Stimulated activated CD4-positive, alpha-beta T cell treated with anti-CD3 and anti-CD28 coated beads, Interleukin-1b, Interleukin-23, amount 100 ng/mL, for 1 hour (primary cell): ENCODE measurements at places on chromosomes 12 and 14.

- no peak for DNase-seq
Observed at GRCh38 chr12:58927120-58927519, 6.8 kb upstream of the LRIG3 start.

GRCh38 chr14:71321574-71322315, 414.5 kb downstream of the PCNX1 start:
- no peak for DNase-seq

- no peak for DNase-seq
Observed at GRCh38 chr12:52147367-52147963, 44.3 kb downstream of the KRT80 start.

DNA sequence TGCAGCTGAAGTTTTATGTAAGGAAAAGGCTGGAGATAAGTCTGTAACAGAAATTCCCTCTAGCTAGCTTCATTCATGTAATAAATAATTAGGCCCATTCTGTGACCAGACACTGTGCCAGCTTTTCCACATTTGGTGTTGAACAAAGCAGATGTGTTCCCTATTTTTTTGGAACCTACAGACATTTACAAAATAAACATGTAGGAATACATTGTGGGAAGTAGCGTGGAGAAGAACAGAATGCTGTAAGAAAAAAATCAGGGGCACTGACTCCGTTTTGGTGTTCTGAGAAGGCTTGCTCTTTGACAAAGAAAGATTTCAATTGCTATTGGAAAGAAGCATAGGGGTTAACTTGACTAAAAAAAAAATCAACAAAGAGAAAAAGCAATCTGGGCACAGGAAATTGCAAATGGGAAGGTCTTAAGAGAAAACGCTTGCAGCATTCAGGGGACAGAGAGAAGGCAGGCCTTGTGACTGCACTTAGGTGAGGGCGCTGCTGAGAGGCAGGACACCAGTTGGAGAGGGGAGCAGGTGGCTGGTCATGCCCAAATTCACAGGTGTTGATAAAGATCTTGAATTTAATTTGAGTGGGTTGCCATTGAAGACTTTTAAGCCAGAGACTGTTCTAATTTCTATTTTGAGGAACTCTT, 4.0 kb downstream of the FAR2 start:
- DNase-seq = no peak

DNA sequence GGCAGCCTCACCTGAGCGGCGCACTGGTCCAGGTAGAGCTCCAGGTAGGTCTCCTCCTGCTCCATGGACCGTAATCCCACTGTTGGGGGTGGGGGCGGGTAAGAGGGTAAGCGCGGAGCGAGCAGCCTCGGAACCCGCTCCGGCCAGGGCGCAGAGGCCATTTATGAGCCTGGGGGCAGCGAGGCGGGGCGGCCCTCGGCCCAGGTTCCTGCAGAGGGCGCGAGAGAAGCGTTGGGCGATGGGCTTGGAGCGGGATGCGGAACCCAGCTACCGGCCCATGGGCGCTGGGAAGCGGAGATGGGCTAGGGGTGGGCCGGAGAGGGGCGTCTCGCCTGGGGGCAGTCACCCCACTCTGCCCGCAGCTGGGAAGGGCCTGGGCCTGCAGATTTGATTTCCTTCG, at the start of gene TBPL2:
Gene TBPL2, minus strand, starts transcription at position 232 of the 400 bp plus-strand sequence. Its CDS starts 167 bp downstream, at position 65.
- no peak for DNase-seq

- DNase-seq = no peak
Observed at GRCh38 chr14:51562816-51563215, 88.9 kb upstream of the FRMD6 start.

DNA sequence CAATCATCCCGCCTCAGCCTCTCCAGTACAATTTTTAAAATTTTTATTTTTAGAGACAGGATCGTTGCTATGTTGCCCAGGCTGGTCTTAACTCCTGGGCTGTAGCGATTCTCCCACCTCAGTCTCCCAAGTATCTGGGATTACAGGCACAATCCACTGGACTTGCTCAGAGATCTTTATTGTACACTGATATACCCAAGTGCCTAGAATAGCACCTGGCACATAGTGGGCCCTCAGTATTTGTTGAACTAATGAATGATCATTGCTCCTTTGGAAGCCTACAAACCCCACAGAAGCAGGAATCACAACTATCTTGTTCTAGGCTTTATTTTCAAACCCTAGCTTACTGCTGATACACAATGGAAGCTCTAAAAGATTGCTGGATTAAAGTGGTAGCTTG, 1.9 kb upstream of the PNN start:
- DNase-seq = no peak

DNA sequence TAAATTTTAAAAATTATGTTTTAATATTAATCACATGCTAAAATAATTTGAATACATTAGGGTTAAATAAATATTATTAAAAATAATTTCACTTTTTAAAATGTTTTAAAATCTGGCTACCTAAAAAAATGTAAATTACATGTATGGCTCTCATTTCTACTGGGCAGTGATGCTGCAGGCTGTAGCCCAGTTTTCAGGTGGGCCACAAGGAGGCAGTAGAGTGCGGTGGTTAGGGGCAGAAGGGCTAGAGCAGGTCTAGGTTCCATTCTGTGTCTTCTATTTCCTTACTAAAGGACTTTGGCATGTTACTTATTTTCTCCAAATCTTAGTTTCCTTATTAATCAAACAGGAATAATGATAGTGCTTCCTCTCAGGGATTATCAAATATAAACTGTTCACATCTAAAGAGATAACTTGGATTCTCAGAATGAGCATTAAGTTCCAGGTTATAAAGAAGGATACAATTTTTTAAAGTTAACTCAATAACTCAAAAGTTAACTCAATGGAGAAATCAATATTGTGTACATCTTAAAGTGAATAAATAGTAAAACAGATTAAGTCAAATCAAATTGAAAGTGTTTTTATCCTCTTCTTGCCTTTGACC, 54.9 kb upstream of the OVCH1 start:
- peak; percentile 18 for DNase-seq

DNA sequence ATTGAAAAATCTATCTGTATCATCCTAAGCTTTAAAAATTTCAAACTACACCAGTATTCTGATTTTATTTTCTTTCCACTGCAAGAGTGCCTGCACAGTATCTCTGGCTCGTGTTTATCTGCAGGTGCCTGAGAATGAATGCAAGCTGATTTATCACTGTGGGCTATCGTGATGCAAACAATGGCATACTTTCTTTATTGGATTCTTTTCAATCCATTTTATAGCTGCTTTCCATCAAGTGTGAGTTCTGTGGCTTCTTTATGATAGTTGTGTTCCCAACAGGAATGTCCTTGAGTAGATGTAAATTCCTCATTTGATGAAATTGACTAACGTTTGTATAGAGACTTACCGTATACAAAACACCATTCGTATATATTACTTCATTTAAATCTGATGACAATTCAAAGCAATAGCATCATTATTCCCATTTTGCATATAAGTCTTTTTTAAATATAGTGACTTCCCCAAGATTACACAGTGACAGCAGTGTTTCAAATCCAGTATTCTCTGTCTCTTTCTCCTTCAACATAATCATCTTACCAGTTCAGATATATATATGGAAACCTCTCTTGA, 160.3 kb upstream of the ABCD2 start:
- no peak for DNase-seq

GRCh38 chr14:89565607-89566006, 148.6 kb upstream of the FOXN3 start:
- no peak for DNase-seq

DNA sequence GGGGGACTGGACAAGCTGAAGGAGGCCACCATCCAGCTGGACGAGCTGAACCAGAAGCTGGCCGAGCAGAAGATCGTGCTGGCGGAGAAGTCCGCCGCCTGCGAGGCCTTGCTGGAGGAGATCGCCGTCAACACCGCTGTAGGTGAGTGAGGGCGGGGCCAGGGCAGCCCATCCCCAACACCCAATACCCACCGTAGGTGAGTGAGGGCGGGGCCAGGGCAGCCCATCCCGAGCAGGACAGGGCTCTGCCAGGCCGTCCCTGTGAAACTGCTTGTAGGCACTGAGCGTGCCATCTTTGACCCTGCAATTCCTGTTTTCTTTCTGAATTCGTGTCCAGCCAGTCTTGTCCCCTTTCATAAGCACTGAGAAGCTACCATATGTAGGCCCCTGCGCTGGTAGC, 74.0 kb downstream of the CCDC92 start:
- DNase-seq = no peak

GRCh38 chr12:28827861-28828260, 321.2 kb upstream of the FAR2 start:
- no peak for DNase-seq

GRCh38 chr14:51482102-51482501, 169.6 kb upstream of the FRMD6 start:
- DNase-seq = no peak

- DNase-seq = no peak
Observed at GRCh38 chr14:51880835-51881580, 20.6 kb downstream of the GNG2 start.

DNA sequence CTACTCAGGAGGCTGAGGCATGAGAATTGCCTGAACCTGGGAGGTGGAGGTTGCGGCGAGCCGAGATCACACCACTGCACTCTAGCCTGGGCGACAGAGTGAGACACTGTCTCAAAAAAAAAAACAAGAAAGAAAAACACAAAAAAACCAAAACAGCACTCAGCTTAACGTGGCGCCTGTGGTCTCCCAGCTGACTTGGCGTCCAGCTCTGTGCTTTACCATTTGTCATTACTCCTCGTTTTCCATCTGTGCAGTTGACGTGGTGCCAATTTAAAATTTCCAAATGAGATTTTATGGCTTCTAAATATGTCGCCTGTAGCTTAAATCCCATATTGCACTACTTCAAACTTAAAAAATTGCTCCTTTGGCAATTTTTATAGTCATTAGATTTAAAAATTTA, 2.0 kb downstream of the MGP start:
- DNase-seq = no peak

- no peak for DNase-seq
Observed at GRCh38 chr14:69171569-69171968, 18.6 kb upstream of the DCAF5 start.

DNA sequence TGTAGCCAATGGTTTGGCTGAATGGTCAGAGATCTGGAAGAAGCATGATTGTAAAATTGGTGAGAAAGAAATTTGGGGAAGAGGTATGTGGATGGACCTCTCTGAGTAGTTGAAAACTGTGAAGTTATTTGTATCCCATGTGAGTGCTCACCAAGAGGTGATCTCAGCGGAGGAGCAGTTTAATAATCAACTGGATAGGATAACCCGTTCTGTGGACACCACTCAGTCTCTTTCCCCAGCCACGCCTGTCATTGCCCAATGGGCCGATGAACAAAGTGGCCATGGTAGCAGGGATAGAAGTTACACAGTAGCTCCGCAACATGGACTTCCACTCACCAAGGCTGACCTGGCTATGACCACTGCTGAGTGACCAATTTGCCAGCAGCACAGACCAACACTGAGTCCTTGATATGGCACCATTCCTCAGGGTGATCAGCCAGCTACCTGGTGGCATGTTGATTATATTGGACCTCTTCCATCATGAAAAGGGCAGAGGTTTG, 257.4 kb upstream of the ATXN7L3B start:
- no peak for DNase-seq

GRCh38 chr14:105070760-105071137, 5.5 kb upstream of the GPR132 start:
- DNase-seq = no peak

GRCh38 chr12:120680165-120680738, 6.7 kb upstream of the MLEC start:
- DNase-seq = no peak

- no peak for DNase-seq
Observed at GRCh38 chr12:104189915-104190555, 25.5 kb upstream of the TXNRD1 start.
